ENCODE measurements at places on chromosomes 13 and 19. TPM values are rescaled to one million over a fixed set of nuclear protein-coding genes. Genes with fewer than 3 reads are reported as not detected.

DNA sequence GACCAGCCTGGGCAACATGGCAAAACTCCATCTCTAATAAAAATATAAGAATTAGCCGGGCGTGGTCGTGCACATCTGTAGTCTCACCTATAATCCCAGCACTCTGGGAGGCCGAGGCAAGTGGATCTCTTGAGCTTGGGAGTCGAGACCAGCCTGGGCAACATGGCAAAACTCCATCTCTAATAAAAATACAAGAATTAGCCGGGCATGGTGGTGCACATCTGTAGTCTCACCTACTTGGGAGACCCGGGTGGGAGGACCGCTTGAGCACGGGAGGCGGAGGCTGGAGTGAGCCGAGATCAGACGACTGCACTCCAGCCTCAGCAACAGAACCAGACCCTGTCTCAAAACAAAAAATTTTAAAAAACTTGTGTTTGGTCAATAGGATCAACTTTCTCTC lies 7.7 kb downstream of the SLC25A30 start:
- no peak for DNase-seq

DNA sequence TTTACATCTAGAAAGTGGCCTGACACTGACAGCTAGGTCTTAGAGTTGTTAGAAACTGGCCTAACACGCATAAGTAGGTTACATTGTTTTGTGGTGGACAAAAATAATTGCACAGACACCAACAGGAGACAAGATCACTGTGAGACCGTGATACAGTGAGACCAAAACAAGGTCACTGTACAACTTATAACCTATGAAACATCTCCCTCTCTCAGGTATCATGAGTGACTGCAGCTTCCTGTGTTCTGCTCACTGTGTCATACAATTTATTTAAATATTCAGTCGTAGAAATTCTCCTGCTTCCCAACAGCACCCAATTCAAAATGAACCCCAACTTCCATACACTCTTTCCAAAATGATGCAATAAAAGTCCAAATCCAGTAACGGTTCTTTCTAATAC lies 2165.2 kb downstream of the PCDH9 start:
- no peak for DNase-seq

DNA sequence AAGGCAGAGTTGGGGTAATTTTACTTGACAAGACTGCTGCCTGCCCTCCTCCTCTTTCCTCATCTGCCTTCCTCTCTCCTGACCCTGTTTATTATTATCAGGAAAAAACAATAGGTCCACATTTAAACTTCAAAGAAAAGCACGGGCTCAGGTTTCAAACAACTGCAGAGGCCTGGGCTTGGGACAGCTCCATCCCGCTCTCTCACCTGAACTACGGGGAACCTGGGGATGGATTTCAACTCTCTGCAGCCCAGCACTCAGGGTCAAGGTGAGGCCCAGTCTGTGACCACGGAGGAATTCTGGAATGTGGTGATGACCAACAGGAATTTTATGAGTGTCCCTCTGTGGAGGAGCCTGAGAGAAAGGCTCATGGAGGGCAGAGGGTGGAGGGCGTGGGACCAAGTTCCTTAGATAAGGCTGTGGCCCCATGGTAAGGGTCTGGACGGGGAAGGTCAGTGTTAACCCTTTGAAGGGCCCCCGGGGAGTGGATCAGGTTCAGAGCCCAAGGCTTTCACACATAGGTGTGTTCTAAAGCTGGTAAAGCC lies 220.8 kb upstream of the MAB21L1 start:
- no peak for DNase-seq

FBXO17 gene
- 15.1 TPM for total RNA-seq

- peak; percentile 73 for DNase-seq
Measured at GRCh38 chr13:44219577-44220548, 153.8 kb upstream of the SERP2 start.

GRCh38 chr19:38664503-38665211 lies 17.2 kb downstream of the ACTN4 start:
- no peak for DNase-seq

CYP2A6 gene
- total RNA-seq = not detected

- no peak for DNase-seq
Measured at GRCh38 chr13:42752731-42753130, 28.7 kb upstream of the FAM216B start.

MBD3 gene
- total RNA-seq = 172 TPM

DNA sequence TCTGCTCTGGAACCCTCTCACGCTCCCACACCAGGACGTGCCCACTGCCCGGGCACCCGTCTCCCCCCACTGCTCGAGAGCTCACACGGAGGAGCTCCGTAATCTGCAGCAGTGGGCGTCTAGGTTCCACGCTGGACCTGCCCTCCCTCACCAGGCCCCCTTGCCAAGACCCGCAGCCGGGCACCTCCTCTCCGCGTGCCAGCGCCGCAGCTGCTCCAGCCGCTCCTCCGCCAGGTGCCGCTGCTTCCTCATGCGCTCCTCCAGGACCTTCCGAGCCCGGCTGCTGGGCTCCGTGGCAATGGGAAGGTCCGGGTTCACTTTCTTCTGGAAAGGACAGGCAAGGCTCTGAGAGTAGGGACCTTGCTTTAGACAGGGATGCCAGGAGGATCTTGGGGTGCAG lies 35.0 kb upstream of the MATK start:
- no peak for DNase-seq

DNA sequence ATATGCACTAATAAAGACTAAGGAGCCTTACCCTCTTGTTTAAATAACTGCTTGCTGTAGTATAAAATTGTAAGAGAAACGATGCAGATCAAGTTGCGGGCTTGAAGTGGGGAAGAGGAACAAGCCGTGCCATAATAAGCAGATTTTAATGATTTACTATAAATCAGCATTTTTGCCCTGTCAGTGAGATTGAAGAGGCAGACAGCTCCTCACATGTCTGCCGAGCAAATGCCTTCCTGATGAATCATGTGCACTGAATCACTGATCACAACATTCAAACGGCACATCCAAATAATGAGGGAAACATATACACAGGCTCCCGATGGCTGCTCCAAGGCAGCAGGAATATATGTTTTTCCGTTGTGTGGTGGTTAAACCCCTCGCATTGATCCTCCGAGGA lies 282.9 kb downstream of the TSHZ3 start:
- DNase-seq = peak; percentile 77

DNA sequence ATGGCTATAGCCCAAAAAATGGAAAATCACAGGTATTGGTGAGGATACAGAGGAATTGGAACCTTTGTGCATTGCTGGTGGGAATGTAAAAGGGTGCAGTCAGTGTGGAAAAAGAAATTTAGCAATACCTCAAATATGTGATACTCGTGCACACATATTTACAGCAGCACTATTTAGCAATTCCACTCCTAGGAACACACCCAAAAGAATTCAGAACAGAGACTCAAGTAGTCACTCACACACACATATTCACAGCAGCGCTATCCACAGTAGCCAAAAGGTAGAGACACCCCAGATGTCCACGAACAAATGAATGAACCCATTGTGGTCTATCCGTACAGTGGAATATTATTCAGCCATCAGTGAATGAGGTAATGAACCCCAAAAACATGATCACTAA lies 114.0 kb downstream of the COL4A2 start:
- no peak for DNase-seq

SMAD9 gene
- 2.1 TPM for total RNA-seq

DNA sequence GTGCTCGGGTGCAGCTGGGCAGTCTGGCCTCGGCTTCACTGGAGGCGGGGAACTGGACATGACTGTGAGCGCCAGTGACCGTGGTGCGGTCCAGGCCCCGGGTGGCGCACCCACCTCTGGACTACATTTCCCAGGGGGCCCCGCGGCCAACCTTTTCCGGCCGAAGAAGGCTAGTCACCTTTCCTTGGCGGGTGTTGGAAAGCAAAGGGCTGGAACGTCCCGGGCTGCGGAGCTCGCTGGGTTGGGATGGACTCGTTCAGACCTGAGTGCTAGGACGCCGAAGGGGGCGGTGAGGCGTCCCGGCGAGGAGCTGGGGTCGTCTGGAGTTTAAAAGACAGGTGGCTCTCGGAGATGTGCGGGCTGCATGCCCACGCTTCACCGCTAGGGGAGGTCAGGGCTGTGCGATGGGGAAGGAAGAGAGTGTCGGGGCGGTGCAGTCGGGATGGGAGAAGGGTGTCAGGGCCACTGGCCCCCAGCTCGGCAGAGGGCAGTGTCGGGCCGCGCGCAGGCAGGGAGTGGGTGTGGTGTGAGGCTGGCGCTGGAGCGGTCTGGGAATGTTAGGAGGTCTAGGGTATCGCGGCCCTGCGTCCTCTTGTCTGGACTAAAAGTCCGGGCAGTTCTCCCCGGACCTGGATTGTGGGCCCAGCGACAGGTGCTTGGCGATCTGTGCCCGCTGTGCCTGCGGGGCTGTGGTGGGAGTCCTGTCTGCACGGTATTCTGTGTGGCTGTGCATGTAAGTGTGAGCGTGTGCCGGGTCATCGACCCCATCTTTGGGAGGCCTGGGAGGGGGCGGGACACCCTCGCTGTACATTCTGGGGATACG lies 57.1 kb downstream of the ZNF568 start:
- no peak for DNase-seq

PLK5 gene
- not detected for total RNA-seq

KRTDAP gene
- total RNA-seq = not detected

ZNF837 gene
- 3.7 TPM for total RNA-seq

COX7A1 gene
- not detected for total RNA-seq

GRCh38 chr13:86608701-86609100 lies 809.5 kb upstream of the SLITRK6 start:
- DNase-seq = no peak

DNA sequence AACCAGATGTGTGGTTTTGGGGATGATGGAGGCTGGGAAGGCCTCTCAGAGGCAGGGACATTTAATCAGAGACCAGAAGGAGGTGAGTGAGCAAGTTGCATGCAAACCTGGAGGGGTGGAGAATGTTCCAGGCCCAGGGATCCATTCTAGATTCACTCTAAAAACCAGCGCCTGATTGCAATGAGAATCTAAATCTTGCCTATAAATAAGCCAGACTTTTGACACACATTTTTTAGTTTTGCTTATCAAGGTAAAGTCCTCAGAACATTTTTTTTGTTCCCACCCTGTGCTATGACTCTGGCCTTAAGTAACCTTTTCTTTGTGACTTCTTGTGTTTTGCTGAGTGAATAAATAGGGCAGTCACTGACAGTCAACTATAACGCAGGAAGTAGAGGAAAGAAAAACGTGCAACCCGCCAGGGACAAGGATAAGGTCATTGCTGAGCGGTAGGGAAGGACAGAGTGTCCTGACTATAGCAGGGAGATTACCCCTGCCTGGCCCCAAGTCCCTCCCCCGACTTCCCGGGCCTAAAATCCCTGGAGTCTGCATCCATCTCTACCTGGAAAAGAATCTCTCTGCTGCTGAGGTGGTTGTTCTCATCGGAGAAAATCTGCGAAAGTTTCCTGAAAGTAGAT lies 14.4 kb downstream of the RGL3 start:
- no peak for DNase-seq

GRCh38 chr13:111866731-111867245 lies 200.2 kb upstream of the SOX1 start:
- no peak for DNase-seq

DNA sequence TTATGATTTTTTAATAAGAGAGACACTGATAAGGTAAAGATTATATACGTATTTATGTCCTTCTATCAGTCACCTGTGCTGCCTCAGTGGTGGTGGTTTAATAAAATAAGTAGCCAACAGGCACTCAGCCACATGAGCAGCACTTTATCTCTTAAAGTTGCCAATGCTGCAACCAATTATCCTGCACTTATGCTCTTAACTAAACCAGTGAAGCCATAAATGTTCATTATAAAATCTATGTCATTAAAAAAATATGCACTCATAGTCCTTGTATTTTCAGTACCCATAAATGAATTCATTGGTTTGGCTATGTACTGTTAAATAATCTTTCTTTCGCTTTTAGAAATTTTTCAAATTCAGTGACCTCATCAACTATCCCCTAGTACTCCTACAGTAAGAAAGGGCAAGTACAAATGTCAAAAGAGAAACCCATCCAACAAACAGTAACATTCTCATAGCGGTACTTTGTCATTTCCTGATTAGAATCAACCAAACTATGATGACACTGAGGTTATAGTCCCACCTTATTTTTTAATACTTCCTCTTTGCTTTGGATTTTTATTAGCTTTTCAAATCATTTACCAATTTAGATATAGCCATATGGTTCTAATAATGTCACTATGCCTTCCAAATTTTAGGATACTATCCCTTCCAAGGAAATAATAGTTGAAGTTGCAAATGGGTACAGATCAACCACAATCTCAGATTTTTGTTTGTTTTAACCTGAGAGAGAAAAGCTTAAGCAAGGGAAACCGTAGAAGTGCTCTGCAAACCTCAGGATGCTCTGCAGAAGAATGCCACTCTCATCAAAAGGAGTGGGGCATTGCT lies 190.9 kb downstream of the KLF12 start:
- DNase-seq = no peak

FREM2 gene
- not detected for total RNA-seq

- peak; percentile 70 for DNase-seq
Measured at GRCh38 chr19:55353803-55354697, 469 bp downstream of the COX6B2 start.

ICAM5 gene
- 0.53 TPM for total RNA-seq

KLK15 gene
- not detected for total RNA-seq

GRCh38 chr19:50178320-50178719 lies 15.2 kb upstream of the IZUMO2 start:
- DNase-seq = no peak

DNA sequence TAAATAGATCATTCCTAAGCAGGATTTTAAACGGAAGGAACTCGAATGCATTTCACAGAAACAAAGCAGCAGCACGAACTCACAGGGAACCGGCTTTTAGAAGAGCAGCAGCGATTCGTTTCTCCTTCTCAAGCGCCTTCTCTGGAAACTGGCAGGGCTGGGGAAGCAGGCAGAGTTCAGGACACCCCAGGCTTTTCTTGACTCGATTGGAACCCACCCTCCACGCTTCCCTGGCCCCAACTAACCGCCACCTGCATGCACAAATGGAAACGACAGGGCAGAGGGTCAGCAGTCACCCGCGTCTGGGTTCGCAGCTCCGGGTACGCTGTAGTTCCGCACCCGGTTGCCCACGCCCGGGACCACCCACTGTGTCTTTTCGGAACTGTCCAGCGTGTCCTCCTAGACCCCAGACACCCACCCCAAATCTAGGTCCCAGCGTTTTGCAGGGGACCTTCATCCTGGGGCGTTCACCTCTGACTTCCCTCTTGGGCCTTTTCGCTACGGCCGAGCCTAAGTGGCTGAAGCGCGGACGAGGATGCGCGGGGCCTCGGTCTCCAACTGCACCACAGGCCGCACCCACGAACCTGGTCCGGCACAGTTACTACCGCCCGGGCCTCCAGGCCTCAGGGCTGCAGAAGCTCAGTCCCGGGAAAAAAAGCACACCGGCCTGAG lies 500 bp downstream of the ZFP30 start:
- peak; percentile 31 for DNase-seq
